Gastrocnemius medialis (tissue), 4 donors: ENCODE measurements at places on chromosomes 6 and 20. TPM values are rescaled to one million over a fixed set of nuclear protein-coding genes. Genes with fewer than 3 reads are reported as not detected.

The OXT gene
- total RNA-seq: 2.2 TPM

DNA sequence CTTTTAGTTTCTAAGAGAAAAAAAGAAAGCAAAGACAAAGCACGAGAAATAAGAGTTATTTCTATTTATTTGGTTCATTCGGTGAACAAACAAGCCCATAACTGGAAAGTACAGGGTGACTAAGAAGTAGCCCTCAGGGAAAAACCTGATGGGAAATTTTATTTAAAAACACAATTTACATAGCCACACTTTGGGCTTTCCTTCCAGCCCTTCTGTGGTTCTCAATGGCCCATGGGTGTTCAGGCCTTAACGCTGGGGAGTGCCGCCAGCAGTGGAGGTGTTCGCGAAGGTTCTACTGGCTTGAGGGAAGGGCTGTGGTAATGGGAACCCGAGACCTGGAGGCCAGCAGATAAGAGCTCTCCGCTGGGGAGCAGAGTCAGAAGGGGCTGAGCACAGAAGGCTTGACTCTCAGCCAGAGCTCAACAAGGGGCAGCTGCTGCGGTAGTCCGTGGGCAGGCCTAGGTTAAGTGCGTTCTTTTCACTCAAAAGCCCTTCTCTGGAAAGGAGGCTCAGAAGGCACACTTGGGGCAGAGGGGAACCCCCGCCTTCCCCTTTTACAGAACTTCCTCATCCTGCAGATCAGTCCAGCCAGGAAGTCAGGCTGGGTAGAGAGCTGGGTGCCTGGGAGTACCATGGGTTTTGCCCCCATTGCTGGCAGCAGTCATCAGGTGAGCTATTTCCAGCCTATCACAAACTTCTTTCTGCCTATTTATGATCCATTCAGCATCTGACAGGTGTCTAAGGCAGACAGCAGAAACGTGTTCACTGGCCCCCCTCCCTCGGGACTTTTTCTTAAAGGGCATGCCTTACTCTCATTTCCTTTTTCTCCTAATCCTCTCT is 8.8 kb upstream of the CD83 start:
- no peak overlapping the region for H3K27ac ChIP-seq
- no peak overlapping the region for H3K4me3 ChIP-seq
- H3K36me3 ChIP-seq: no peaks in the 10 kb centered on the region
- DNase-seq: peak; percentile 21
- H3K27me3 ChIP-seq: no peaks in the 10 kb centered on the region

The MUC22 gene
- 0.05 TPM for total RNA-seq

DNA sequence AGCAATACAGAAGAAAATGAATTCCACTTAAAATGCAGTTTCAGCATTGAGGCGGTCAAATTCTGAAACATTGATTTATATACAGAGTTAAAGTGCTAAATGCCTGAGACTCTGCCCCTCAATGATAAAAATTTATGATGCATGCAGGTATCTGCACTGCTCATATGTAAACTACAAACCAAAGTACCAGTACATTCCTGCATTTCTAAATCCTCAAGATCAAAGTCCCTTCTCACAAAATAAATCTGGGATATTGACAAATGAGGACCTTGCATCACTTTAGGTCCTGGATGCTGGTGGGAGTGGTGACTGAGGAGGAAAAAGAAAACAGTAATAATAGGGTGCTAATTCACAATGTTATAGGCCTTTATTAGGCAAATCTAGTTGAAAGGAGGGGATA is 101.9 kb downstream of the FIG4 start:
- no peak for DNase-seq
- no peaks in the 10 kb centered on the region for H3K27me3 ChIP-seq
- peaks cover 16% of the 10 kb centered on the region for H3K4me1 ChIP-seq
- no peak overlapping the region for H3K27ac ChIP-seq
- H3K36me3 ChIP-seq: peaks cover 11% of the 10 kb centered on the region

The CRIP3 gene
- not detected for total RNA-seq

DNA sequence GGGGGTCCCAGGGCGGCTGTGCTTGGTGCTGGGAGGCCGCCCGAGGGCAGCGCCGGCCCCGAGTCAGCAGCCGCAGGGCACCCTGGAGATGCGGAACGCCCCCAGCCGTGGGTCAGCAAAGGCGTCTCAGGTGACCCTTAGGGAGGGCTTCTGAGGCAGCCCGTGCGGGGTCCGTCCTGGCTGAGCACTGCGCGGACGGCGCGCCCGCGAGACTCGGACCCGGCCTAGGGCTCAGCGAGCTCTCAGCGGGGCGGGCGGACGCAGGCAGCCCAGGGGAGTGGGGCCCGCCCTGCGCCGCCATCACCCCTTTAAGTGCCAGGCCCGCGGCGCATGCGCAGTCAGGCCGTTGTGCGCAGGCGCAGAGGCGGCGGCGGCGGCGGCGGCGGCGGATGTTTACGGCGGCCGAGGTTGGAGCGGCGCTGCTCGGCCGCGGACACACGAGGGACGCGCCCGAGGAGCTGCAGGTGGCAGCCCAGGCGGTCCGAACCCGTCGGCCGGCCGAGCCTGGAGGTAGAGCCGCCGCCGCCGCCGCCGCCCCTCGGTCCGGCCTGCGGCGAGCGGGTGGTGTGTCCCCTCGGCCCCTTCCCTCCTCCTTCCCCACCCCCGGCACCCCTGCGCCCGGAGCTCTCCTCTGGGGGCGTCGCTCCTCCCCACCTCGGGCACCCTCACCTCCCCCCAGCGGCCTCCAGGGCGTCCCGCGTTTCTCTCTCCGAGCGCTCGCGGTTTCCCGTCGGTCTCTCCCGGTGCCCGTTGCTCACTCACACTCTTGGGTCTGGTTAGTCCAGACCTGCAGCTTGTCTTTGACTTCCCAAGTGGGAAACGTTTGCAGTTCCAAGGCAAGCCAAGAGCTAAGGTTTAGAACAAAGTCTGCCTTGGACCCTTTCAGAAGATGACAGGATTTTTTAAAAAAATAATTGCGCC is at the start of gene PCMTD2:
Gene PCMTD2, plus strand, starts transcription at position 388 of the 921 bp plus-strand sequence. CDS start 4,218 bp downstream, outside the sequence.
- no peaks in the 10 kb centered on the region for H3K36me3 ChIP-seq
- DNase-seq: peak; percentile 50
- H3K4me1 ChIP-seq: peaks cover 41% of the 10 kb centered on the region
- H3K27me3 ChIP-seq: no peaks in the 10 kb centered on the region
- H3K4me3 ChIP-seq: peak within 1 kb of the TSS; percentile 78

The ADGRF1 gene
- total RNA-seq: not detected

The SRSF6 gene
- 19.4 TPM for total RNA-seq

DNA sequence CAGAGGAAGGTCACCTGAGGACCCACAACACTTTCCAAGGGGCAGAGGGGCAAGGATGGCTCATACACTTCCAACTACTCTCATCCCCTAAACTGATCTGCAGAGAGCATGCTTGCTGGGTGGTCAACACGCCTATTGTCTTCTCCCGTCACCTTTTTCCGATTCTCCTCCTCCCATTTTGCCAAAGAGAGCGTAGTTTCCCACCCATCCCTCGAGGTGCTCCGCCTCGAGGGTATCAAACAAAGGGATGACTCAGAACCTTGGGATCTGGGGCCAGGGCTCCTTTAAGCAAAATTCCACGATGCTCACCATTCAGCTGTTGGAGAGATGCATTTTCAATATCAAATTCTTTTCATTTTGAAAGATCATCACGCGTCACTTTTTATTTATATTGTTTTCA is 507.5 kb upstream of the SULF2 start:
- no peaks in the 10 kb centered on the region for H3K27me3 ChIP-seq
- no peak overlapping the region for H3K4me3 ChIP-seq
- no peaks in the 10 kb centered on the region for H3K4me1 ChIP-seq
- no peak overlapping the region for H3K27ac ChIP-seq
- no peak for DNase-seq
- no peaks in the 10 kb centered on the region for H3K36me3 ChIP-seq

GRCh38 chr20:23270382-23270911 is 80.1 kb upstream of the NXT1 start:
- peak overlapping the region; percentile 53 for H3K27ac ChIP-seq
- H3K4me1 ChIP-seq: no peaks in the 10 kb centered on the region
- H3K4me3 ChIP-seq: no peak overlapping the region
- H3K27me3 ChIP-seq: no peaks in the 10 kb centered on the region
- H3K36me3 ChIP-seq: no peaks in the 10 kb centered on the region
- DNase-seq: no peak

DNA sequence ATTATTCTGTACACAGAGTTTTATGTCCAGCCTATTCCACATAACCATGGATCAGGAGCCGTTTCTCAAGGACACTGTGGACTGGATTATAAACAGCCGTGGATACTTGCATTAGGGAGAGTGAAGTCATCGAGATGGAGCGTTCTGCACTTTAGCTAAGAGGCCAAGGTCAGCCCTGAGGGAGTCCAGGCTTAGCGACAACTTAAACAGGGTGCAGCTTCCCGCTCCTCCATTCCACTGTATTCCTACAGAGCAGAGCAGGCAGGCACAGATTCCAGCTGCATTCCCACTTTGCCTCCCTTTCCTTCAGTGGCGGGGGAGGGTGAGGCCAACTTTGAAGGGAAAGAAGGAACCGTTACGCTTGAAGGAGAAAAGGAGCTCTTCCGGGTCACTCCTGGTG is 59.5 kb downstream of the RAMACL start:
- DNase-seq: no peak
- no peak overlapping the region for H3K4me3 ChIP-seq
- H3K4me1 ChIP-seq: peaks cover 6% of the 10 kb centered on the region
- H3K27ac ChIP-seq: no peak overlapping the region
- H3K27me3 ChIP-seq: no peaks in the 10 kb centered on the region
- no peaks in the 10 kb centered on the region for H3K36me3 ChIP-seq

The SLC13A3 gene
- total RNA-seq: 2.8 TPM

DNA sequence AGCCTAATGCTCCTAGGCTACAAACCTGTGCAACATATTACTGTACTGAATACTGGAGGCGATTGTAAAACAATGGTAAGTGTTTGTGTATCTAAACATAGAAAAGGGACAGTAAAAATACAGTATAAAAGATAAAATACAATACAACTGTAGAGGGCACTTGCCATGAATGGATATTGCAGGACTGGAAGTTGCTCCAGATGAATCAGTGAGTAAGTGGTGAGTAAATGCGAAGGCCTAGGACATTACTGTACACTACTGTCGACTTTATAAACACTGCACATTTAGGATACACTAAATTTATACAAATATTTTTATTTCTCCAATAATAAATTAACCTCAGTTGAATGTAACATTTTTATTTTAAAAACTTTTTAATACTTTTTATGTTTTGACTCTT is 485.0 kb downstream of the MMUT start:
- H3K27ac ChIP-seq: no peak overlapping the region
- DNase-seq: no peak
- H3K4me1 ChIP-seq: no peaks in the 10 kb centered on the region
- H3K4me3 ChIP-seq: no peak overlapping the region
- no peaks in the 10 kb centered on the region for H3K36me3 ChIP-seq
- no peaks in the 10 kb centered on the region for H3K27me3 ChIP-seq

The SOX12 gene
- total RNA-seq: 0.55 TPM

DNA sequence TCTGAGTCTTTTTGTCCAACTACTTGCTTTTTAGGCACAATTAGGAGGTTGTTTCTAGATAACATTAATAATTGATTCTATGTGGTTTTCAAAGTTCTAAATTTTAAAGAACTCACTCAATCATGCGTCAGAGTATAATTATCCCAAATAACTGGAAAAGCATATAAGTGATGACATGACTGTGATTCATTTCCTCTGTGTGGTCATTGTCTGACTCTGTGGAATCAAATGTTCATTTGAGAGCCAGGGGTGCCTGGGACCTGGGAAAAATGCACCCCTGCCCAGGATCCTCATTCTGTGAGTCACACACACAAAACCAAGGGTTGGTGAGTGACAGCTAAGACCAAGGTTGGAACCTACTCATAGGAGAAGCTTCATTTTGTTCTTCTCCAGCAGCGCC is 127.1 kb upstream of the MLIP start:
- DNase-seq: no peak
- no peaks in the 10 kb centered on the region for H3K36me3 ChIP-seq
- no peak overlapping the region for H3K27ac ChIP-seq
- H3K4me3 ChIP-seq: no peak overlapping the region

GRCh38 chr6:22294301-22294700 is 2.5 kb downstream of the PRL start:
- no peaks in the 10 kb centered on the region for H3K4me1 ChIP-seq
- no peak overlapping the region for H3K27ac ChIP-seq
- no peaks in the 10 kb centered on the region for H3K27me3 ChIP-seq
- no peak for DNase-seq
- no peaks in the 10 kb centered on the region for H3K36me3 ChIP-seq

The FABP7 gene
- 21.0 TPM for total RNA-seq

The TRIM10 gene
- not detected for total RNA-seq

The EDN1 gene
- total RNA-seq: 7.4 TPM

- H3K27me3 ChIP-seq: no peaks in the 10 kb centered on the region
- no peak overlapping the region for H3K4me3 ChIP-seq
- H3K36me3 ChIP-seq: no peaks in the 10 kb centered on the region
- peak overlapping the region; percentile 75 for H3K27ac ChIP-seq
- DNase-seq: no peak
These were observed 89.8 kb downstream of the SCAF8 start for GRCh38 chr6:154822947-154823558.

DNA sequence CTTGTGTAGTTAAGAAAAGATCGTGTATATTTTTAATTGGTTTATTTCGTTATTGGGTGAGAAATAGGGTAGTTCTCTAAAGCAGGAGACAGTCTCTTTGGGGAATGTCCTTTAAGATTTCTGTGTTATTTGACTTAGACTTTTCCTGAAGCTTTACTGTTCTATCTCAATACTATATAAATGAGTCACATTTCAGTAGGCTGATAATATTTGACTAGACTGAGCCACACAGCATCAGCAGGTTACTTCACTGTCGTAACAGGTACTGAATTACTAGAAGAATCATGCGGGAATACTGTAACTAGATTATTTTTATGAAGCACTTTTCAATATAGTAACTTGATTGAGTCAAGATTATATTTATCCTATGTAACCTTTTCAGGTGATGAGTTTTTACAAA is 1.4 kb downstream of the SMAP1 start:
- H3K4me3 ChIP-seq: peak overlapping the region; percentile 95
- H3K4me1 ChIP-seq: peaks cover 64% of the 10 kb centered on the region
- H3K36me3 ChIP-seq: no peaks in the 10 kb centered on the region

The ADTRP gene
- total RNA-seq: 0.73 TPM

- H3K36me3 ChIP-seq: no peaks in the 10 kb centered on the region
- H3K27me3 ChIP-seq: no peaks in the 10 kb centered on the region
- peak; percentile 11 for DNase-seq
These were observed 164.6 kb upstream of the FAM83B start for GRCh38 chr6:54681987-54682386.

The PTCRA gene
- not detected for total RNA-seq

The MAP1LC3A gene
- 41.5 TPM for total RNA-seq

DNA sequence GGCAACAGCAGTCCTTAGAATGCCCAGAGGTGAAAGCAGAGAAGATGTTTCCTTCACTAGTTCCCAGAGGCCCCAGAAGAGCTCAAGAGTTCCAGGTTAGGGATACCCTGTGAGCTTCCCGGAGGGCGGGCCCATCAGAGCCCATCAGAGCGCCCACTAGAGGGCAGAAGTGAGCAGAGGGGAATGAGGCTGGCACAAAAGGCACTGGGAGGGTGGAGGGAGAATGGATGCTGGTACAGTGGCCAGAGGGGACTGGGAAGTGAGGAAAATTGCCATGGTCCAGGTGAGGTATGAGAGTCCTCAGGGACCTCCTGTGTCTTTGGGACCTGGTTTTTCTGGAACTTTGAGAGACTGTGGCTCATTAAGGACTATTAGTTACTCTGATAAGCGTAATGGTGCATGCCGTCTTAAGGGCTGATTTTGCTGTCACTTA is 57.3 kb downstream of the LINC00237 start:
- no peak overlapping the region for H3K4me3 ChIP-seq
- no peaks in the 10 kb centered on the region for H3K36me3 ChIP-seq

- H3K4me3 ChIP-seq: no peak overlapping the region
- no peak for DNase-seq
- H3K27me3 ChIP-seq: no peaks in the 10 kb centered on the region
- H3K27ac ChIP-seq: no peak overlapping the region
- no peaks in the 10 kb centered on the region for H3K4me1 ChIP-seq
- H3K36me3 ChIP-seq: no peaks in the 10 kb centered on the region
These were observed 89.5 kb downstream of the SNX5 start for GRCh38 chr20:17878912-17879602.
